ENCODE measurements at places on chromosomes 5 and 9. TPM values are rescaled to one million over a fixed set of nuclear protein-coding genes. Genes with fewer than 3 reads are reported as not detected.
A peak's percentile ranks its signal among the peaks of the same experiment; 100 is the strongest.

GRCh38 chr9:117919538-117919937 is 215.3 kb downstream of the TLR4 start:
- no peak for ATAC-seq

DNA sequence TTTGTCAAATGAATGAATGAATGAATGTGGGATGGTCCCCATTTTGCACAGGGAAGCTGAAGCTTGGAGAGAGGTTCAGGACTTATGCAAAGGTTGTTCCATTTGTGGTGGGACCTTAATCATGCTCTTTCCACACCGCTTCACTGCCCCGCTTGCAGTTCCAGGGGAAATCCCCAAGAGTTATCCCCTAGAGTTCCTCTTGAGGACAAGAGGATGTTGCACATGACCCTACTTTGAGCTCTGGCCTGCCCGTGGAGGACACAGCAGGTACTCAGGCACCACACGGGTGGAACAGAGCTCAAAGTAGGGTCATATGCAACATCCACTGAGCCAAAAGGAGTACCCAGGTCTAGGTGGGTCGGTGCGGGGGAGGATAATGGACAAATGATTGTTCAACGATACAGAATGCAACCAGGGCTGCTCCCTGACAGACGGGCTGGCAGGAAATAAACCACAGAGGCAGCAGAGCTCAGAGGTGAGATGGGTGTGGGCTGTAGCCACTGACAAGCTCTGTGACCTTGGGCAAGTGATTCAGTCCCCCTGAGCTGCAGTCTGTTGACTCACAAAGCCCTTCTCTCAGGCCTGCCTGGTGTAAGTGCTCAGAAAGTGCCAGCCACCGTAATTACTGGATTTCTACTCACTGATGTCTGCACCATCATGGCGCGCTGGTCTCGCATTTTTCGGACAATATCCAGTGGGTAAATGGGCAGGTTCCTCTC is 60.3 kb upstream of the EPB41L4B start:
- no peak for ATAC-seq

DNA sequence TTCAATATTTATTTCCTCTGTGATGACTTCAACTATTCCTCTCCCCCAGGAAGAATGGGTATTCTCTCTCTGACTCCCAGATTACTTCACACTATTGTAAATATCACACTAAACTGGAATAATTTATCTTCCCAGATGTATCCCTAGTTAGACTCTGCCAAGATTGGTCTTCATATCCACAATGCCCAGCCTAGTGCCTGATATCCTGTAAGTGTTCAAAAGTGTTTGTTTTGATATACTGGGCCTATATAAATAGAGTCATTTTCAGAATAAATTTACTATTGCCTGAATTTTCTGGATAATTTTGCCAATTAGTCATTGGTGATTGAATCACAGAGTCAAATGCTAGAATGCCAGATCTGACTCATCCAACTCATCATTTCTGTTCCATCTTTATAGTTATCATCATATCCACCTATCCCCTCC is 143.7 kb upstream of the TNC start:
- no peak for ATAC-seq

DNA sequence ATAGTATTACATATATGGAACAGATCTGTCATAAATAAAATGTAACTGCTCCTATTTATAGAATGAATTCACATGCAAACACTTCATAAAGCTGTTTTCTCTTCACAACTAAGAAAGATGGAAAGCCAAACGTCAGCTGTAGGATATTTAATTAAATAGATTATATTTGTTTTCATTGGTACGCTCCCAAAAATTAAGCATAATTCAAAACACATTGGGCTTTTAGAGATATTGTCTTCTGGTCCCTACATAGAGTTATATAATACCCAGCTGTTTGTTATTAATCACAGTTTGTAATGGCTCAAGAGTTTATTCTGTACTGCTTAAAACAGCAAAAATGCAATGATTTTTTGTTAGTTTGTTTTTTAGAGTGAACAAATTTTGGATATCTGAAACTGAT is 61.2 kb downstream of the MRPS30 start:
- ATAC-seq: no peak

DNA sequence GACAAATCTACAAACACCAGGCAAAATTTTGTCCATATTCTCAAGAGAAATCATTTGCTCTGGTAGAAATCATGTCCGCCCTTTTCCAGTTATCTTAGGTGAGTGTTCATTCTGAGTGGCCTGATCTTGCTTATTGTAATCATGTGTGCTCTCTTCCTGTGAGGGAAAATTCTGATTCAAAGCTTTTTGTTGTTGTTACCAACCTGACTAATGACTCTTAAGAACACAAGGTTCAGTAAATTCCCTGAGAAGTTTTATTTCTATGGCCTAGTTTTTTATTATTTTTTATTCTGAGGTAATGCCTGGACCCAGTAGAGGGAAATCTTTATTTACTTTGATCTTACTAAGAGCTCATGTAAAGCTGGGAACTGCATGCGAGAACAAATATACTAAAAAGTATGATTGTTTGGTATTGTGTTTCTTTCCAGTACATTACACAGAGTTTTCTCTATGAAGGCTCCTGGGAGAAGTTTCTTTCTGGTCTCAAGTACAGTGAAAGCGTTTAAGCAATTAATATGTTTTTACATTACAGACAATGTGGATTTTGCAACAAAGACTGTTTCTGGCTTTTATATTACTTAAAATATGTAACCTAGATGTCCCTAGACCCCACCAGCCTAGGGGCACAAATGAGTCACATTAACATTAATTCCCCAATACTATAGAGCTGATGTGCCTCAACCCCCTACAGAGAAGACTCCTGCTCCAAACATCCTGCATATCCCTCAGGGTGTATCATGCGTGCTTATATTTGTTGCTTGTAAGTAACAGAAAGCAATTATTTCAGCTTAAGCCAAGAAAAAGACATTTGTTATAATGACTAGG is 138.1 kb downstream of the TMEM167A start:
- ATAC-seq: no peak

OR2Y1 gene
- total RNA-seq: not detected

MCC gene
- 14.7 TPM for total RNA-seq

GRCh38 chr5:320524-321229 is 837 bp upstream of the AHRR start:
- peak; percentile 1 for ATAC-seq

- no peak for ATAC-seq
These were observed 503.2 kb downstream of the GADD45G start for GRCh38 chr9:90107726-90108655.

All from motor neuron (in vitro differentiated cells).